Activated CD4-positive, alpha-beta T cell treated with anti-CD3 and anti-CD28 coated beads, Interleukin-2, amount 50 U/mL, for 1 hour (primary cell): ENCODE measurements at places on chromosomes 12 and 14.

DNA sequence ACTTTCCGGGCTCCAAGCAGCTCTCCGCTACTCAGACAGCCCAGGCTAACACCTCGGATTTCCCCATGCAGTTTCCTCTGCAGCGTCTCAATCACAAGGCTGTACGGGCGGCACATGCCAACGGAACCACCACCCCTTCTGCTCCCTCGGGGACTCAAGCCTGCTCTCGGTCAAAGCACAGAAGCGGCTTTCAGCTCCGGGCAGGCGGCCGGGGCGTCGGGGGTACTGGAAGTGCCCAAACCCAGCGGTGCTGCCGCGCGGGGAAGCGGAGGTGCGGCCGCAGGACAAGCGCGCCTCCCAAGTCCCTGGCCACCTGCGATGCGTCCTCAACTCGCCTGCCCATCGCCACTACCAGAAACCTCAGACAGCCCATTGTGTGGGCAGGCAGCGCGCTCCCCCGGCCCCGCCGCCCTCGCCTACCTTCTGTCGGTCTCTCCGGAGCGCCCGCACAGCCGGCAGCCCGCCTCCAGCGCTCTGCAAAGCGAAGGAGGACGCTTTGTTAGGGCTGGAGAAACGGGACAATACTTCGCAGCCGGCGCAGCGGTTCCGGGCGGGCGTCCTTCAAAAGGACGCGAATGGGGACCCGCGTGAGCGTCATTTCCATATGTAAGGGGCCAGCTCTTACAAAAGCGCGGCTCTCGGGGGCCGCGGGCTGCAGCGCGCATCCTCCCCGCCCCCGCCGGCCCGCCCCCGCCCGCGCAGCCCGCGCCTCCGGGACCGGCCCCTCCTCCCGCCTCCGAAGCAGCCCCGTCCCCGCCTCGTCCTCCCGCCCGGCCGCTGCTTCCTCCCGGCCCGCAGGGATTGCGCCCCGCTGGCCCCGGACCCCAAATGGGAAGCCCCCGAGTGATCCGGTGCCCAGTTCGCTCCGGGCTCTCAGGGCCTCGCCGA, 674 bp downstream of the NIN start:
- DNase-seq: peak; percentile 54

DNA sequence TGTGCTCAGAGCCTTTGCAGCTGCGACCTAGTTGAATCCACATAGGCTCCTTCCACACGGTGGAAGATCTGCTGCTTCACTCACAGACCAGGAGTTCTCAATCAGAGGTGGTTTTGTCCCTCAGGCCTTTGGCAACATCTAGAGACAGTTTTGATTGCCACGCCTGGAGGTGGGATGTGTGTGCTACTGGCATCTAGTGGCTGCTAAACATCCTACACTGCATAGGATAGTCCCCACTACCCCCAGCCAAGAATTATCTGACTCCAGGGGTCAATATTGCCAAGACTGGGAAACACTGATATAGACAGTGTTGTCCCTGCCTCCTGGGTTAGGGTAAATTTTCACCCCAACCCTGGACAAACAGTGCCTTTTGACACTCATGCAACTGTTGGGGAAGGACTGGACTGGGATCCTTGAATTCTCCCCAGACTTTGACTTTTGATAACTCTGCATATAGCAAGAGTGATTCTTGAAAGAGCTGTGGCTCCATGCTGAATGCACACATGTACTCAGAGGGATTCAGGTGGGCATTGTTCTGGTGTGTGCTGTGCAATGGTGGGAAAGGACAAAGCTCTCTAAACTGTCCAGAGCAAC, 39.8 kb downstream of the BAZ2A start:
- no peak for DNase-seq

DNA sequence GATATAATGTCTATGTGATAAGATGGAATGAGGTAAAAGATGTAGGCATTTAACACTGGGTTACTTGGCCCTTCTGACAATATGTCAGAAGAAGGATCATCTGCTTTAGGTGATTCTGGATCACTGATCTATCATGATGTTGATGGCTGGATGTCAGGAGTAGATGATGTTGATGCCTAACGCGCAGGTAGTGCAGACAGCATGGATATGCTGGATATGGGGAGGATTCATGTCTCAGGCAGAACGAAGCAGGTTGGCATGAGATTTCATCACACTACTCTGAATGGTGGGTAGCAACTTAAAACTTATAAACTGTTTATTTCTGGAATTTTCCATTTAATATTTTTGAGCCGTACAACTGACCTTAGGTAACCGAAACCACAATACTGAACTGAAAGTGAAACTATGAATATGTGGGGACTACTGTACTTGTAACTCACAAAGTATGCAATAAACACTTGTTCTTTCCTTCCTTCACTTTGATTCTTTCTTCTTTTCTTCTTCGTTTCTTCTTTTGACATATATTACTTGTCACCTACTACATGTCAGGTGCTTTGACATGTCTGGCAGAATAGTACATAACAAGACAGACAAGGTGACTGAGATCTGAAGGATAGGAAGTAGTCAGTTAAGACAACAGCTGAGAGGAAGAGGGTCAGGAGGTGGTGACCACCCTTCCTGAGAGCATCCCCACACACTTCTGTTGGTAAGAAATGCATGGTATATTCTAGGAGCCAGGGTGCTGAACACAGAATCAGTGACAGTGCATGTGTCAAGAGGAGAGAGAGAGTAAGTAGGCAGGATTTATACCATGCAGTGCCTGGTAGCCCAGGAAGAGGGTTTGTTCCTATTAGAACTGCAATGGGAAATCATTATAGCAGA, 238.8 kb downstream of the PPFIA2 start:
- DNase-seq: no peak

- no peak for DNase-seq
Observed at GRCh38 chr12:26499979-26500640, 304.7 kb downstream of the SSPN start.

DNA sequence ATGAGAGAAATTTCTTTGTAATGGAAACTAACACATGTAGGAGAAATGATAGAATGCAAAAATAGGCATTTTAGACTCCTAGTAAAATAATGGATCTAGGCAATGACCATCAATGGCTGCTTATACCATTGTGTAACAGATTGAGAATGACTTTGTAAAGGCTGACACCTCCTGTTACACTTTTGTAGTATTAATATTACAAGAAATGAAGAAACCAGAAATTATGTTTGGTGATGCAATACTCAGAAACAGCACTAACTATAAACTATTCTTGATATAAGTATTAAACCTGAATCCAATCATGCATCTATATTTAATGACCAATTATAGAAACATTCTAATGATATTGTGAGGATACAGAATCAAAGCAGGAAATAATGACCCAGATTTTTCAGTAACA, 108.5 kb upstream of the CNTN1 start:
- DNase-seq: no peak

DNA sequence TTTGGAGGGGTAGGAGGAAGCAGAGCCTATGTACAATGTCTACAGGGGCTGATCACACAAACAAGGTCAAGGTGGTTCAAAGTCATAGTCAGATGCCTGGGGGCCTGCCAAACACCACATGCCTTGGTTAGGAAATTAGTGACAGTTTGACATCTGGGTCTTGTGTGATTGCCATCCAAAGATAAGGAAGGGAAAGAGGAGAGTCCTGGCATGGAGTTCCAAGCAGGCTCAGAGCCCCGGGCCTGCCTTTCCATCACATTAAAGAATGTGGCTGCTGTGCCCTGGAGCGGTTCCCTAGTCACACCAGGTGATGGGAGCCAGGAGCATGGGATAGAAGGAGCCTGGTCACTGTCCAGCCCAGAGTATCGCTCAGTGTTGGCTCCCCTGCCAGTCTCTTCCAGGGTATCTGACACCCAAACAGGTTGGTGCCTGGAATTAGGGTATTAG, 53.6 kb upstream of the BCL2L14 start:
- no peak for DNase-seq

GRCh38 chr12:6766651-6767349, 637 bp downstream of the PTMS start:
- DNase-seq: peak; percentile 47

- no peak for DNase-seq
Observed at GRCh38 chr12:57766464-57767304, at the start of gene CYP27B1. Gene CYP27B1 (minus strand): TSS chr12:57767078. CDS start chr12:57767041, 37 bp downstream.

DNA sequence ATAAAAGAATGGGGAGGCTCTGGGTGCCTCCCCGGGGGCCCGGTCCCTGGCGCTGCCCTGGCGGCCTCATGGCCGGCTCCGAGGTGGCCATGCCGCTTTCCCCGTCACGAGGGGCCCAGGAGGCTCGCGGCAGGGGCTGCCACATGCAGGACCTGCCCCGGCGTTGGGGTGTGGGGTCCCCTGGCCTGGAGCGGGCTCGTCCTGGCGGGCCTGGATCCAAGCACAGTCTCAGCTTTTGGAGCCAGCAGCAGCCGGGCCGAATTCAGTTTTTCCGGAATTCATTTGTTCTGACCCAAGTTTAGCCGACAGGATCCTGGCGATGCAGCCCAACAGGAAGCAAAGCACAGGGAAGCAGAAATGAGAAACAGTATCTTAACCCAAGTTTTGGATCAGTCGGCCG, 26.4 kb upstream of the AEBP2 start:
- DNase-seq: no peak

DNA sequence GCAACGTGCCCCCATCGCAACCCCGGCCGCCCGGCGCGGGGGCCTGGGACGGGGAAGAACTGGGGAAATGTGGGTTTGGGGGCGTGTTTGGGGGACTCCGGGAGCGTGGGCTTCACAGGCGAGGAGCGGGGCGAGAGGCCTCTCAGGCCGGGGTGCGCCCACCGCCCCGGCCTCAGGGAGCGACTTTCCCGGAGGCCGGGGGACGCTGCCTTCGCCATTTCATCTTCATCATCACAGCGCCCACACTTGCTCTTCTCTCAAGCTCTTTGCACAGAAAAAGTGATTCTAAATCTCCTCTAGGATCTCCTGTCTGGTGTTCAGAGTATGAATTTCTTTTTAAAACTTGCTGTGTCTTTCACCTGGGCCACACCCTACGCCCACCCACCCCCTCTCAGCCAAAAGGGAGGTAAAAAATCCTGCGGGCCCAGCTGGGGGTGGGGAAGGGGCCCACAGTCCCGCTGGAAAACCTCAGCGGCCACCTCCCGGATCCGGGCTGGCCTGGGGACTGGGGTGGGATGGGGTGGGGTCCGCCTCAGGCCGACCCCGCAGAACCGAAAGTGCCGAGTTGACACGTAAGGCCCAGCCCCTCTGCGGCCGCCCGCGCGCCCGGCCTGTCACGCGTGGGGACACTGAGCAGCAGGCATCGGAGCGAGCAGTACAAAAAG, 7.4 kb downstream of the CDKN1B start:
- DNase-seq: no peak

DNA sequence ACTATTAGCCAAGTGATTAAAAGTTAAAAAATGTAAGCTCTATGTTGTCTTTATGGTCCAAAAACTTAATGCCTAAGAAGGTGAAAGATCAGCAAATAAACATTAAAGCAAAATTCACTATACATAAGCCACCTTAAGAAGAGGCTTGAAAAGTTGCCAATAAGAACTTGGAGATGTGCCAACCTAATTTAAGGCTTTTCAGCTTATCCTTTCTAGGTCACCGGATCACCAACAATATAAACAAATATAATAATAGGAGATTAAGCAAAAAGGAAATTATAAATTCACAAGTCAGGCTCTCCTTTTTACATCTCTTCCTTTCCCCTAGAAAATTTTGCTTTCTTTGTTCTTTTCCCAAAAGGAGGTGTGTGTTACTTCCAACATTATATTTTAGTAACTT, 30.9 kb downstream of the SLC2A3 start:
- no peak for DNase-seq

- DNase-seq: no peak
Observed at GRCh38 chr12:45980540-45980939, 9.8 kb downstream of the SCAF11 start.

- DNase-seq: no peak
Observed at GRCh38 chr14:31212893-31213292, 5.3 kb upstream of the HECTD1 start.

DNA sequence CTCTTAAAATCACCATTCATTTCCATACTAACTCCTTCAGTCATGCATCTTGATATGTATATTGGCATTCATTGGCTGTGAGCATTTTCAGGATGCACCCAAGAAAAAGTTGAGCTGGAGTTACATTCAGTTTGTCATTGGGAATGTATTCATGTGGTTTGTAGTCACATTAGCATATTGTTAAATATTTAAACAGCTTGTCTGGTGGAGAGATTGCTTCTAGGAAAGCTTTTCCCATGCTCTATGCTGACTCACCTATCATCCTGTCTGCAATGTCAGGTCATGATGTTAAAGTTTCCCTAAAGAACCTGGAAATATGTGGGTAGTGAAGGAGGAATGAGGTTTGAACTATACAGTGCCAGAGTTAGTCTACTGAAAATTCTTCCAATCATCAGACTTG, 583.6 kb downstream of the GALC start:
- no peak for DNase-seq

GRCh38 chr12:120438495-120439198, 734 bp downstream of the COX6A1 start:
- DNase-seq: no peak
